GM04504 (cell line): ENCODE measurements at places on chromosomes 7 and 10.

GRCh38 chr7:47954231-47954911 lies 6.1 kb upstream of the PKD1L1 start:
- DNase-seq: peak; percentile 44

DNA sequence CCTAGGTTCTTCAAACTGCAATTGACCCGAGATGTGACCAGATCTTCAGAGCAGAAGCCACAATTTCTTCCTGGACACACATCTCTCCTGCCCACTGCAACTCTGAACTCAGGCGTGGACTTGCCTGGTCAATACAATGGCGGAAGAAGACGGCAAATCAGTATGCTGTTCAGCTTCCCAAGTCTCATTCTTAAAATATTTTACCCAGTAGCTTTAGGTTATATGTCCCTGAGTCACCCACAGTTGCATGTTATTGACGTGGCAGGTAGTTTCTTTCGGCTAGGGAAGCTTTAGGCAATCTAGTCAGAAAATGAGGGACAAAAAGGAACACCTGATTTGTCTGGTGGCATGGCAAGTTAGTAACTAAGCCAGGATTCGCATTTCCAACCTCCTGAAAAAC lies 22.5 kb downstream of the CEP41 start:
- no peak for DNase-seq

- no peak for DNase-seq
Observed at GRCh38 chr10:96606946-96607345, 20.1 kb upstream of the TM9SF3 start.

GRCh38 chr10:20713420-20713819 lies 183.7 kb downstream of the NEBL start:
- no peak for DNase-seq

DNA sequence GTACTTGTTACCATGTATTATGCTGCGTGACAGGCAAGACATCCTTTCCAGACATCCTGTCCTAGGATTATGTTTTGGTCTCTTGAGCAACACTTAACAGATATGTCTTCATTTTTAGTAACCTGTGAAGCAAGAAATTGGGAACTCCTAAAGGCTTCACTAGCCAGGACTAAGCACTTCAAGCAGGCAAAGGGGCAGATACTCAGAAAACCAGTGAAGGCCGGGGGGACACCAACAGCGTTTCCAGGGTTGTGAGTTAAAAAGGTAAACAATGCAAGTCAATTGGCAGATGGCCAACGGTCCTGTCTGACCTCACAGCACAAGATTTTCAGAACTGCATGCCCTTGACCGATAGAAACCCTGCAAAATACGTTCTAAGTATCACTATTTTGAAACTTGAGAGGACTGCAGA lies 77.6 kb upstream of the SFMBT2 start:
- no peak for DNase-seq

- DNase-seq: peak; percentile 91
Observed at GRCh38 chr7:19404912-19405329, 259.7 kb upstream of the FERD3L start.

- DNase-seq: no peak
Observed at GRCh38 chr7:81600608-81601007, 169.2 kb downstream of the HGF start.

- DNase-seq: no peak
Observed at GRCh38 chr7:1969459-1970284, 263.1 kb downstream of the MAD1L1 start.

- no peak for DNase-seq
Observed at GRCh38 chr7:71096351-71096750, 35.6 kb upstream of the GALNT17 start.

- no peak for DNase-seq
Observed at GRCh38 chr7:128909625-128910568, 612 bp downstream of the KCP start.

DNA sequence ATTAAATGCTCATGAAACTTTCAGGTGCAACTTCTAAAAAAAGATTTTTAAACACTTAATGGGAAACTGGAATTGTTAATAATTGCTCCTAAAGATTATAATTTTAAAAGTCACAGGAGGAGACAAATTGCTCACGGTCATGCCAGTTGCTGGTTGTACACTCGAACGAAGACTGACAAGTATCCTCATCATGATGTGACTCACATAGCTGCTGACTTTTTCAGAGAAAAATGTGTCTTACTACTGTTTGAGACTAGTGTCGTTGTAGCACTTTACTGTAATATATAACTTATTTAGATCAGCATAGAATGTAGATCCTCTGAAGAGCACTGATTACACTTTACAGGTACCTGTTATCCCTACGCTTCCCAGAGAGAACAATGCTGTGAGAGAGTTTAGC lies 79.3 kb downstream of the ITGB8 start:
- no peak for DNase-seq

DNA sequence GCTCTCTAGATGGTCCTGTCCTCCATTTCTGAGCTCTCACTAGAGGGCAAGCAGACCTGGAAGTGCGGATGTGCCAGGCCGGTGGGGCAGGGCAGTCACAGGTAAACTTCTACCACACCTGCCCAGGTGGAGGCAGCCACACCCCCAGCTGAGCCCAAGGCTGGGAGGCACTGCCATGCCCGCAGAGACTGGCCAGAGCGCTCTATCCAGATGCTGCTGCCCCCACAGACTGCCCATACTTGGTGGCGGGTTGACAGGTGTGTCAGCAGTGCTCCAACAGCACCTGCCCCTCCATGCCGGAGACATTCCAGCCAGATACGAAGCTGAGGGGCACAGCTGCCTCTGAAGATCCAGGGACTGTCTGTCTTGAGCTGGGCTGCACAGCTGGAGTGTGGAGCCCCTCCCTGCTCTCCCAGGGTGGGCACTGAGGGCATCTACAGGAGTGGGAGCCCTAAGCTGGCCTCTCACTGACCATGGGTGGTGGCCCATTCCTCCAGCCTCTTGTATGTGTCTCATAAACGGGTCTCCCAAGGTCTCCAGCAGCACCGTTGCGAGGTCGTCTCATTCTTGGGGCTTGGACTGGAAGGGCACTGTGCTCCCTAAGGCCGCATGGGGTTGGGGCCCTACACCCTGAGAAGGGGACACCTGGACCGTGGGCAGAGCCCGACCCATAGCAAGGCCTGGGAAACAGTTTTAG lies 38.2 kb upstream of the PPIF start:
- no peak for DNase-seq

DNA sequence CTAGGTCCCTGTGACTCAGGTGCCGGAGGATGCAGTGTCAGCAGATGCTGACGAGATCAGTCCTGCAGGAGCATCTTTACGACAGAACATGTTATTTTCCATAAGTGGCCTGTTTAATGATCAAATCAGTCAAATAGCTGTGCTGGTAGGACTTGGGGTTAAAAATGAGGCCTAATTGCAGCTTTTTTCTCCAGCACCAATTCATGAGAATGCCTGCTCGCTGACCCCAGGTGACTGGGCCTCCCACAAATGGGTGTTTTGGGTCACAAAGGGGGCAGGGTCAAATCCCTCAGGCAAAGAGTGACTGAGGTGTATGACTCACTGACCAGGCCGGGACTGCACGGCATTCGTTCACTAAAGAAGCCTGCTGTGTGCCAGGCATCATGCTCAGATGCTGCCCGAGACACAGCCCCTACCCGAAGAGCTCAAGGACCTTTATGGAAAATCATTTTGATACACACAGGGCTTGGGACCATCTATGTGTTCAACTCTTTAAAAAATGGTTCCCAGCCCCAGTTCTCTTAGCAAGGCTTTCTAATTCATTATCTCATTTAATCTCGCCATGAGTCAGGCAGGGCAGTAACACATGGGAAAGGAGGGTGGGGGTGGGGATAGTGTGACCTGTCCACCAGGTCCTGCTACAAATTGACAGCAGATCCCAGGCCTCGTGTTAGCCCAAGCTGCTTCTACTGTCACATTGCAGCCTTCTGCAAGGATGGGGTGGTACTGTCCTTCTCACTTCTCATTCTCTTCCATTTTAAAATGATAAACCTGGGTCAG lies 21.1 kb downstream of the ZNF775 start:
- no peak for DNase-seq

- DNase-seq: no peak
Observed at GRCh38 chr7:110386913-110387312, 704.0 kb upstream of the LRRN3 start.

DNA sequence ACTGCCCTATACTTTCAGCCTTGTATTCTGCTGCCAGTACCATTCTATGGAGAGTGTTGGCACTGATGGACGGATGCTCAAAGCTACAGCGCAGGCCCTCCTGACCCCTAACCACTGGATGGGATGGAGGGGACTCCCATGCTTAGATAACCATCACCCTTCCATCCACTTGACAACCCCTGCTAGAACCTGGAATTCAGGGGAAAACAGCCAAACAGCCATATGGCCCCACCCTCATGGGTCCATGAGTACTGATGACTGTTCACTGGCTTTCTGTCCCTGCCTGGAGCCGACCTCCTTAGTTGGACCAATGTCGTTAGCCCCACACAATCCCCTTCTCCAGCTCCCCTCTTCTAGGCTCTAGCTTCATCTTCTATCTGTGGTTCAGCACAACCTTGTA lies 16.2 kb downstream of the DUSP5 start:
- no peak for DNase-seq

DNA sequence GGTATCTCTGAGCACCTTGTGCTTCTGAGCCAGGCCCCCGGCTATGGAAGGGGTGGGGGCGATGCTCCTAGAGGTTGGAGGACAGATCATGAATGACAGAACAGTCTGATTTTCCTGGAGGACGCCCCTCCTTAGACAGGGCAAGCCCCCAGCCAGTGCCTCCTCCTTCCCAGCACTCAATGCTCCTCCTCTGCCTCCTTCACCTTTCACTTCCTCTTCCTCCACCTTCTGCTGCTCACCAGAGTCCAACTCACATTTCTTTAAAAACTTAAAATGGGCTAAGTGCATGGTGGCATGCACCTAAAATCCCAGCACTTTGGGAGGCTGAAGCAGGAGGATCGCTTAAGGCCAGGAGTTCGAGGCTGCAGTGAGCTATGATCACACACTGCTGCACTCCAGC lies 71.1 kb upstream of the CUX1 start:
- DNase-seq: no peak

DNA sequence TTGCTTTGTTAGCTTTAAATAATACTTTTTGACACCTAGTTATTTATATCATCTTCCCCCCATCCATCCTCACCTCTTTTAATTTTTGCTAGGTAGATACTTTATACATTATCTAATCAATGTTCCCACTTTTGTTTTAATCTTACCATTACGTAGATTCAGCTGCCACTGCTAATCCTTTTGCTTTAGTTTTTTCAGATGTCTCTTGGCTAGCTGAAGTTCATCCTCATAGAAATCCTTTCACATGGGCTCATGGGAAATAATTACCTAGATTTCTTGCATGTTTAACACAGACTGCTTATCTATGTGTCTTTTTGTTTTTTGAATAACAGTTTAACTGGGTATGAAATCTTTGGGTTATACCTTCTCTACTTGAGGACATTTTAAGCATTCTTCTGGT lies 60.1 kb downstream of the ZNRF2 start:
- no peak for DNase-seq

- DNase-seq: no peak
Observed at GRCh38 chr10:132708441-132708840, 77.5 kb downstream of the NKX6-2 start.

GRCh38 chr10:11255796-11256444 lies 238.2 kb downstream of the CELF2 start:
- no peak for DNase-seq

DNA sequence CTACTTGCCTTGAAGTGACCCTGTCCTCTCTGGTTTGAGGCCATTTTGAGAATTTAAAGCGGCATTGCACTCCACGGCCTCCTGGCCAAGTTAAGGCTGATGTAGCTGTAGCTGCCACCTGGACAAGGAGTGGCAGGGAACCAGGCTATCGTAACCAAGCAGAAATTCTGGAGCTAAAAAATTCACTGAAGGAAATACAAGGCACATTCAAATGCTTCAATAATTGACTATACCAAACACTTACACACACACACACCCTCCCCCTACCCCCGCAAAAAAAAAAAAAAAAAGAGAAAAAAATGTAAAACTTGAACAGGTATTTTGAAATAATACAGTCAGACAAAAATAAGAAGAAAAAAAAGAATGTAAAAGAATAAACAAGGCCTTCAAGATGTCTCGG lies 409.0 kb upstream of the SEMA3A start:
- no peak for DNase-seq

- no peak for DNase-seq
Observed at GRCh38 chr10:36412942-36413341, 712.5 kb upstream of the ANKRD30A start.

DNA sequence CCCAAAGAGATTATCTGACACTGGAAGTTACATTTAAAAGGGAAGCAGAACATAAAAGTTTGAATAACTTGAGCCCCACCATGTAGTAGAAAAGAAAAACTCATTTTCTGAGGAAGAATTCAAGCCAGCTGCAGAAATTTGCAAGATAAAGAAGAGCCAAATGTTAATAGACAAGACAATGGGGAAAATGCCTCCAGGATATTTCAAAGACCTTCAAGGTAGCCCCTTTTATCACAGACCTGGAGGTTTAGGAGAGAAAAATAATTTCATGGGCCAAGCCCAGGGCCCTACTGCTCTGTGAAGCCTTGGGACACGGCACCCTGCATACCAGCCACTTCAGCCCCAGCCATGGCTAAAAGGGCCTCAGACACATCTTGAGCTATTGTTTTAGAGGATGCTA lies 18.4 kb upstream of the AKR1C1 start:
- no peak for DNase-seq

DNA sequence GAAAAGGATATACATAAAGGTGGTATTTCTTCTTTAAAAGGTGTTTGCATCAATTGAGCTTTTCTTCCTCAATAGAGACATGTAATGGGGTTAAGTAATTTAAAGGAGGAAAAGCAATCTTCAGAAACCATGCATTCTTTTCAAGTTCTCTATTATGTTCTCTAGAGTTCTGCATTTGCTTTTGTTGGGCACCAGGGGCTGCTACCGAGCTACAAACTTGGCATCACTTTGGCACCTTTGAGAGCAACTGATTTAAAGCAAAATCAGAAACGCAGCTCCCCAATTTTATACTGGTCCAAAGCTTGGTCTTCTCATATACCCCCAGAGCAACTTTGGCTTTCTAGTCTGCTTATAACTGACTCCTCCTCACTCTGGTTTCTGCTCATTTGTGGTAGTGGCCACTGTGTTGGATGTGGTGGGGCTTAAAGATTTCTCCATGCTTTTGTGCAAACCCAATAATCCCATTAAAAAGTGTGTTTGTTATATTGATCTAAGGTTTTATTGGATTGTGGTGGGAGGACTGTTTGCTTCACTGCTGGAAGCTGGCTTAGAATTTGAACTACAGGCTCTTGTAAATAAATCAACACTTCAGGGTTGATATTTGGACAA lies 712.1 kb downstream of the PHTF2 start:
- no peak for DNase-seq

DNA sequence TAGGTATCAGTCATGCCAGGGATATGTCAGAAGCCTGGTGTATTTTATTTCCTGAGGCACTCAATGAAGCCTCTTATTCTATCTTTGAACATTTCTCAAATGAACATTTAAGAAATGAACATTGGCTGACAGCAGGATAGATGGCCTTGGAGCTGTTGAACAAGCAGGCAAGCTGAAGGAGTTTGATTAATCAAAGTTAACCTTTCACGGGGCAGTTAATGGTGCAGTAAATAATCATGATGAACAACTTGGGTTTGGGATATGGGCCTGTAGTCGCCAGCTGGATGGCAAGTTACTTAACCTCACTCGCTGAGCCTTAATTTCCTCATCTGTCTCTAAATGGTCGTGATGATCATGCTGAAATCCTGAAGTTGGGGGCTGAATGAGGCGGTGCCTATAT lies 333.0 kb downstream of the SFMBT2 start:
- no peak for DNase-seq
